ENCODE measurements at places on chromosomes 4 and X.
A peak's percentile ranks its signal among the peaks of the same experiment; 100 is the strongest.

DNA sequence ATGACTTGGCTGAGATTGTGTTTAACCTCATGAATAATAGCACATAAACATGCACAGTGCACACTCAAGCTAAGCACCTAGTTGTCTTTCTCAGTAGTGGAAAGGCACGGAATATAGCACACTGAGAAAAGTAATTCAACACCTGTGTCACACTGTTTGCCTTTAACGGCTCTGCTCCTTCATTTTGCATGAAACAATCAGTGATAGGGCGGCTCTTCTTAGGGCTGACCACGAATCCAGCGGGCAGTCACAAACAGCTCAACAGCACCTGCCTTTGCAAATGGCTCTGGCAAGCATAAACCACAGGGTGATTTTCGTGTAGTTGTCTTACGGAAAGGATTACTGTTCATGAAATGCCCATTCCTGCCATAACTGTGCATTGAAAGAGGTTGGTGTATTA lies 954.0 kb upstream of the TENM3 start:
- DNase-seq: no peak

DNA sequence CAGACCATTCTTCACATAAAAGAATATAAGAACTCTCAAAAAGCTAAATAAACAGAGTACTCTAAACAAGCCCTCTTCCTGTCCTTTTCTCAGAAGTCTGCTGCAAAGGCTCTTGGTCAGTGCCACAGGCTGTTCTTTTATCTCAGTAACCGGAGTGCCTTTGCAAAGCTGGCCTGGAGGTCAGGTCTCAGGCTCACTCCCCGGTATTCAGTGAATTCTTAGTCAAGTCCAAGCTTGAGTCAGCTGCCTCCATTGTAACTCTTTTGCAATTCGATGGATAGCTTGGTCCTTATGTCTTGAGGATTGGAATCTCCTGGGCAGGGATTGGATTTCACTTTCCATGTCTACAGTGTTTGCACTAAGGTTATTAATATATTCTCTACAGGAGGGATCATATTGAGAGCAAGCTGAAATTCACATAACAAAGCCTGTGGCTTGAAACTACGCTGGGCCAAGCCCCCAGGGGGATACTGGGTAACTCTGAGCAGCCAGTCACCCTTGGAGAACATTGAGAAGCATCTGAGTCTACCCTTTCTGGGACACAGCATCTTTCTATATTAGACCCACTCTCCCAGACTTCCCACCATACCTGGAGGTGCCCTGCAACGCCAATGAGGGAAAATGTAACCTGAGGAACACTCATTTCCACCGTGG lies 10.0 kb upstream of the HS6ST2 start:
- DNase-seq: no peak

DNA sequence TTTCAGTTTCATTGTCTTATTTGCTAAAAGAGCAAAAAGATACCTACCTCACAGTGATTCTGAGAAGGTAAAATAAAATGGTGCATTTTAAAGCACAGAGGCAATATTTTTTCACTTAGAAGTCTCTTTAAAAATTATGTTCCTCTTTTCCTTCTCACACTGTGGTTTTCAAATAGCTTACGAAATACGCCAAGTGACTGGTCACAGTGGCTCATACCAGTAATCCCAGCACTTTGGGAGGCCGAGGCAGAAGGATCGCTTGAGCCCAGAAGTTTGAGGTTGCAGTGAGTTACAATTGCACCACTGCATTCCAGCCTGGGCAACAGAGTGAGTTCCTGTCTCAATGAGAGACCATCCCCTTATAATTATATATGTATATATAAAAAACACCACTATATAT lies 372.6 kb downstream of the FBXO8 start:
- no peak for DNase-seq

DNA sequence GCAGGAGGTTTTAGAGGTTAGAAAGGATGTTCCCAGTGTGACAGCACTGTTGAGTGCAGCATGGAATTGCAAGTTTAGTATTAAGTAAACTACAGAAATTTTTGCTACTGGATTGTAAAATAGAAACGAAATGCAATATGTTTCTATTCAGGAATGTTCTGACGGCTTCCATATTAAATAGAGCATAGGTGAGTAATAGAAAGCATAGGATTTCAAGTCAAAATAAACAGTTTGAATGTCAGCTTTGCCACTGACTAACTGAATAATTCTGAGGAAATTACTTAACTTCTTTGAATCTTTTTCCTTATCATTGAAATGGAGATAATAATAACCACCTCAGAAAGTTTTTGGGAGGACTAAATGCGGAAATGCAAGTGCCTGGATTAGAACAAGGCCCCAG lies 331.9 kb upstream of the GK2 start:
- DNase-seq: no peak

- DNase-seq: no peak
Observed at GRCh38 chrX:134658760-134659023, 421 bp upstream of the PLAC1 start.

GRCh38 chr4:177315767-177316464 lies 6.2 kb downstream of the NEIL3 start:
- DNase-seq: no peak

- DNase-seq: no peak
Observed at GRCh38 chr4:17630228-17630627, 15.8 kb downstream of the MED28 start.

DNA sequence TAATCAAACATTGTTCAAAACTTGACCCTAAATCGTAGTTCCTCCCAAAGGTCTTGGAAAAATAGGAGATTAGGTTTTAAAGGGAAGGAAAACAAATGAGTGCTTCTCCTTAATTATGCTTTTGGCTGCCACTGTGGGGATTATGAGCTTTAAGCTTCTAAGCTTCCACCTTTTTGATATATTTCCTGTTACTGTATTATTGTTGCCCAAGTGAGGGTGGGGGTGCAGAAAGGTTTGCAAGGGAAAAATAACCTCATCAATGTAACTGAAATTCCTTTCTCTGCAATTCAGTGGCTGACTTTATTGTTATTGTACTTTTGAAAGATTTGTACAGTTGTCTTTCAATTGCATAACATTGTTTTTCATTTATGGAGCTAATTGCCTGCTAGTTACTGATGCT lies 285.1 kb downstream of the FRMPD4 start:
- DNase-seq: no peak

GRCh38 chr4:143017210-143017609 lies 167.5 kb upstream of the USP38 start:
- no peak for DNase-seq

GRCh38 chr4:76386566-76387305 lies 34.2 kb downstream of the CCDC158 start:
- DNase-seq: no peak

- DNase-seq: no peak
Observed at GRCh38 chrX:79181401-79181800, 36.9 kb downstream of the GPR174 start.

DNA sequence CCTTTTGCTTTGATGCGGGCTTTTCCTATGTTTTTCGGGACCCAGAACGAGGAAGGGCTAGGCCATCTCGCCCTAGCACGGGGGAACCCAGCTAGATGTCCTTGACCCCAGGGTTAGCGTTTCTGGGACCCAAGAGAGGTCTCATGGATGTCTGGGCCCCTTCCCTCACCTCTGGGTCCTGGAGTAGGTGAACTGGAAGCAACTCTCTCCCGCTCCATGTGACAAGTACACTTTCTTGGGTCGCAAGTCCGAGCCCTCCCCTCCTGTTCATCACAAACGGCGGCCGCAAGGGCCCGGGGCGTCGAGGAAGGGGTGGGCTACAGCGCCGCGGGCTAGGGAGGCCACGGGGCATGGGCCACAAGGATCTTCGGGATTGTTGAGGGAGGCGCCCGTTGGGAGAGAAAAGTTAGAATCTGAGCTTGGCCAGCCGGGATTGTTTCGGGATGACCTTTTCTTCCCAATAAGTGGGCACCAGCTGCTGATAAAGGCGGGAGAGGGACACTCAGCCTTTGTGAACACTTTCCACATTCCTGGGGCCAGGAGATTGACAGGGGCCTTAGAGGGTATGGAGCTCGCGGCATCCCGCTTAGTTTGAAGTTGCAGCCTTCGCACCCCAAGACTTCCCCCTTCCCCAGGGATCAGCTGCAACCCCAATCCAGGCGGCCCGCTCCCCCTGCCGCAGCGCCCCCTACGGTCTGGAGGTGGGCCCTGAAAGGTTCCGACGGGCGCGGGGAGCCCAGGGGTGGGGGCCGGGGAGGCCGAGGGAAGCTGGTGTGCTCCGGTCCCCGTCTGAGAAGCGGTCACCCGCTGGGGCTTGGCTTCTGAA lies 136.9 kb upstream of the ZIC3 start:
- DNase-seq: no peak

- no peak for DNase-seq
Observed at GRCh38 chr4:152079543-152080293, 318.9 kb upstream of the GATB start.

DNA sequence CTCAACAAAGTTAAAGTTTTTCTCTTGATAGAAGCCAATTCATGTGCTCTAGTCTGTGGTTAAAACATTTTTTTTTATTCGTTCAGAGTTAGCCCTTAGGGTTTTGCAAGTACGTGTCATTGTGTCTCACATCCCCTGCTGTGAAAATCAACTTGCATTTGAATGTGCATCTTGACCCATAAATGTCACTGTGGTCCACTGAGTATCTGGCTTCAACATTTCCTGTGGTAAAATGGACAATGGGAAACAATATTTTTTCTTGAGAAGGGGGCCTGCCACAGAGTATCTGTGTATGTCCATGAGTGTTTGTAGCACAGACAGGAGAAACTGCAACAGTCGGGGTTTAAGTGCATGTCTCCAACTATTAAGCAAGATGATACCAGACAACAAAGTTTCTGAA lies 554.8 kb upstream of the TENM3 start:
- peak; percentile 30 for DNase-seq

- DNase-seq: no peak
Observed at GRCh38 chrX:109463784-109464183, 18.1 kb downstream of the GUCY2F start.

- DNase-seq: no peak
Observed at GRCh38 chr4:140595065-140595464, 26.3 kb upstream of the UCP1 start.

DNA sequence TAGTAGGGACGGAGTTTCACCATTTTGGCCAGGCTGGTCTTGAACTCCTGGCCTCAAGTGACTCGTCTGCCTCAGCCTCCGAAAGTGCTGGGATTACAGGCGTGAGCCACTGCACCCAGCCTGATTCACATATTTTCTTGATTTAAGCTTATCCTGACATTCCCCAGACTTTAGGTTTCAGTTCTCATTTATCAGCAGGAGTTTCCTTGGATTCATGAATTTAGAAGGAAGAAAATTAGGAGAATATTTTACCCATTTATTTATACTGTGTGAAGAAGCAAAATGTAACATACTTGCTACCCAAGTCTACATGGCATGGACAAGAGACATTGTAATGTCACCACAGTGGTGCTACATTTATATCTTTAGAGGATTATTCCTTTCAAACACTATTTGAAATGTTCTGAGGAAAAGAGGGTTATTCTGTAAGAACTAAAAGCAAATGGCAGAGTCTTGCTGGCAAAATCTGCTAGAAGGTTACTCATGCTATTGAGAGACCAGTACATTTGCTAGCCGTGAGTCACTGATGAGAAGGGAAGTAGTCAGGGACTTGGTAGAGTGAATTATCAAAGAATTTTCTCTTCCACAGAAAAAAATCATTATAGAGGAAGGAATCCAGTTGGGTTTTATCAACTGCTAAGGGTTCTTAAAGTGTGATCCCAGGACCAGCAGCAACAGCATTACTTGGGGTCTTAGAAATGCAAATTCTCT lies 26.1 kb upstream of the CFAP299 start:
- no peak for DNase-seq

DNA sequence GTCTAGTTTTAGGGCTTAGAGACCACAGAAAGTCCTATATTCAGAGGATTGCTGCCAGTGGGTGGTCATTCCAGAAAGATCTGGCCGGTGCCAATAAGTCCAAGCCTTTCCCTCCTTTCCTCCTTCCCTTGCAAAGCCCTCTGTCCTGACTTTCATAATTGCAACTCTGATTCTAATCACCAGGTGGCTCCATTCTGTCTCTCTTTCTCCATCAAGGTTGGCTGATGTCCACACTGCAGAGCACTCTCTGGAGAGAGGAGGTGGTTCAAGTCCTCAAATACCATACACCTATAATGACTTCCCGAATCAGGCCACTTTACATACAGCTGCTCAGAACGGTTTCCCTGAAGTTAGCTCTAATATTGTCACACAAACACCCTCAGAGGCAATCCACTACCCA lies 22.4 kb upstream of the ARMCX4 start:
- DNase-seq: no peak

DNA sequence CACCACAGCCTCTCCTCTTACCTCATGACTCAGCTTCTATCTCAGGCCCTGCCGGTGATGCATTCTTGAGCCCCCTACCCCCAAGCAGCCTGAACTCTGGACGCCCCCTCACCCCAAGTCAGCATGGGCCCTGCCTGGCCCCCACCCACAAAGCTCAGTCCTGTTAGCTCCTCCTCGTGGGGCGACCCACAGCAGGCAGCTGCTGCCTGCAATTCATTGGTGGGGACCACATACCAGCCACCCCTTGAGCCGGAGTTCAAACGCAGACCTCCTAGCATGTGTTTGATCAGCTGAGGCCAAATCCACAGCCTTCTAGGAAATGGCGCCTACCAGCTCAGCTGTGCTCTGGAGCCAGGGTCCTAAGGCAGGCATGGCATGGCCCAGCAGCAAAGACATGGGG lies 111.8 kb downstream of the EFNB1 start:
- DNase-seq: no peak

GRCh38 chr4:24657768-24658617 lies 73.6 kb upstream of the DHX15 start:
- peak; percentile 61 for DNase-seq

DNA sequence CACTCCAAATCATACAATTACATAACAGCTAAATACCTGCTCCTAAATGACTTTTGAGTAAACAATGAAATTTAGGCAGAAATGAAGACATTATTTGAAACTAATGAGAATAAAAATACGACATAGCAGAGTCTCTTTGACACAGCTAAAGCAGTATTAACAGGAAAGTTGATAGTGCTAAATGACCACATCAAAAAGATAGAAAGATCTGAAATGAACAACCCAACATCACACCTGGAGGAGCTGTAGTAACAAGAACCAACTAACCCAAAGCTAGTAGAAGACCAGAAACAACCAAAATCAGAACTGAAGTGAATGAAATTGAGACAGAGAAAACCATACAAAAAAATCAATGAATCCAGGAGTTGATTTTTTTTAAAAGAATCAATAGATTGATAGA lies 257.8 kb downstream of the ARAP2 start:
- no peak for DNase-seq

DNA sequence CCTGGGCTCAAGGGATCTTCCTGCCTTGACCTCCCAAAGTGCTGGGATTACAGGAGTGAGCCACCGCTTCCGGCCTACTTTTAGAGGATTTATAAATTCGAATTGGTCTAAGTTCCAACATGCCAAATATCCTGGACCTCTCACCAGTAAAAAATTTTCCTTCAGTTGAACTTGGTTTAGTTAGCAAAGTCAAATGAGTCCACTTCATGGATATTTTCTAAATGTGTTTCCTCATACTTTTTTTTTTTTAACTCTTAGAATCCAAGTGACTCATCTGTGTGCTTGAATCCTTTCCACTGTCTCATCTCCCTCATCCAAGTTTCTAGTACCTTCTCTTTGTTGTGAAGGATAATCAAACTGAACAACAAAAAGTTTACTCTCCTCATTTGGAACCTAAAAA lies 49.7 kb downstream of the RBM47 start:
- no peak for DNase-seq

GRCh38 chr4:96649536-96649935 lies 809.6 kb downstream of the PDHA2 start:
- no peak for DNase-seq

GRCh38 chr4:138449938-138450337 lies 207.8 kb upstream of the SLC7A11 start:
- no peak for DNase-seq
